ENCODE measurements at places on chromosomes 5 and 9. TPM values are rescaled to one million over a fixed set of nuclear protein-coding genes. Genes with fewer than 3 reads are reported as not detected.

ITGA1 gene
- 136 TPM for total RNA-seq

BAAT gene
- not detected for total RNA-seq

C1QTNF3 gene
- total RNA-seq, result 0.79 TPM

NKD2 gene
- 3.7 TPM for total RNA-seq

C9orf50 gene
- 0.13 TPM for total RNA-seq
